ENCODE measurements at places on chromosomes 7 and 10.

GRCh38 chr10:125172694-125173093 is 12.3 kb upstream of the CTBP2 start:
- DNase-seq, result no peak

DNA sequence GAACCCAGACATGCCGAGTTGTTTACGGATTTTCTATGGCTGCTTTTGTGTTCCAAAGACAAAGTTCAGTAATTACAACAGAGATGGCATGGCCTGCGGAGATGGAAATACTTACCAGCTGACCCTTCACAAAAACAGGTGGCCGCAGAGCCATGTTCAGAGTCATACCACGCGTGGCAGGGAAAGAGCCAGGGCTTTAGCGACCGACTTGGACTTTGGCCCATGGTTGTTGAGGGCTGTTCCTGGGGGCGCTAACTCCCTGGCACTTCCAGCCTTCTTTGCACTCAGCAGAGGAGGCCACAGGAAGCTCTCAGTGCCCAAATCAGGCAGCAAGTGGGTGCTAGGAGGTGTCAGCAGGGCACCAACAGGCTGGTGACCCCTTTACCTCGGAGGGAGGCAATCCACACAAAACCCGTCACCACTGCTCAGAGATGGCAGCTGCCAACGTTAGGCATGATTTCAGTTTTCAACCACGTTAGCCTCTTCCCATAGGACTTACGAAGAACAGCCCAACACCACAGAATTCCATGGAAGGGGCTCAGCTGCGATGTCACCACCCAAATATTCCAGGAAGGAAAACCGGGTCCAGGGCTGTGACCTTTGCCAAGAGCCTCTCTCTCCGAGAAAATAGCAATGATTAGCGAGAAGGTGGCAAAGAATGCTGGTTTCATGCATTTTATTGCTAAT is 21.4 kb upstream of the CNPY1 start:
- no peak for DNase-seq

DNA sequence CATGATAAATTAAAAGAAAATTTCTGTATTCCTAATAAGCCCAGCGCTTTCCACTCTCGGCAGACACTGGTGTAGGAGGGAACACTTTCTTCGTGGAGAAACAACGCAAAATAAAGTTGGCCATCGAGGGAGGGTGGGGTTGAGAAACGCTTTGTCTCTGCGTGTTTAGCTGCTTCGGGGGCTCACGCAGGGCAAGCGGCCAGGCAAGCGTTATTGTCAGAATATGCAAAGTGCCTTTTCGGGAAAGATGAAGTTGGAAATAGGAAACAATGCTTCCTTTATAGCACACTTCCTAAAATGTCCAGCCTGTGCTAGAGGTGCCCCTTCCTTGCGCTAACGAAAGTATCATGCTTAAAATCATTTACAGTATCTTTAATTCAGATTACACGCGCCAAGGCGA is 1.9 kb upstream of the EBF3 start:
- no peak for DNase-seq

DNA sequence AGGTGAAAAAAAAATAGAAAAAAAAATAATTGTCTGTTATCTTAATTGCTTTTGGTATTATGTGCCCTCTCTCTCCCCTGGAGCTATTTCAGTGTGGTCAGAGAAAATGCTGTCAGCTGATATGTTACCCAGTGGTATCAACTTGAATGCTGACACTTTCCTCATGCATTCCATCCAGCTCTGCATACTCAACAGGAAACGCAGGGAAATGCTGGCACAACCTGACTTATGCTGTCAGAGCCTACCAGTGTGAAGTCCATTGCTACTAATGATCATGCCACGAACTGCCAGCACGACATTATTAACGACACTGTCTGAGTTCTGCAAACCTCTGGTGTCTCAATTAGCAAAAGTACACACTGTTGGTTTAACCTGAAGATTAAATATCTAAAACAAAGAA is 182.8 kb downstream of the ZWINT start:
- DNase-seq, result no peak

- no peak for DNase-seq
These were observed 39.8 kb upstream of the PCBD1 start for GRCh38 chr10:70928140-70928539.

DNA sequence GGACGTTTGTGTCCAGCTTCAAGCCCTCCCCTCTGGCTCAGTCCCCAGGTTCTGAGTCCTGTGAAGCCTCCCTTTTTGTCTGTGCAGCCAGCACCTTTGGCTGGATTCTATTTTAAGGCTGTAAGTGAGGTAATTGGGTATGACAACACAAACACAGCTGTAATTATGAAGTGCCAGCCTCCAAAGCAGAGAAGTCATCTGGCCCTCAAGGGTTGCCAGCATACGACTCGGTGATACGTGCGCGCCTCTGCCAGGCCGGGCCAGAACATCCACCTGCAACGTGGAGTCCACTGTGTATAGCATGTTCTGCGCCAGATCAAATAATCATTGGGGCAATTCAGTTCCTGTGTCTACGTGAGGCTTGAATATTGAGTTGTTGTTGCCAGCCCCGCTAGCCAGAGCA is 6.7 kb upstream of the FAM180A start:
- peak; percentile 94 for DNase-seq

GRCh38 chr7:12746211-12746610 is 58.8 kb downstream of the ARL4A start:
- no peak for DNase-seq

DNA sequence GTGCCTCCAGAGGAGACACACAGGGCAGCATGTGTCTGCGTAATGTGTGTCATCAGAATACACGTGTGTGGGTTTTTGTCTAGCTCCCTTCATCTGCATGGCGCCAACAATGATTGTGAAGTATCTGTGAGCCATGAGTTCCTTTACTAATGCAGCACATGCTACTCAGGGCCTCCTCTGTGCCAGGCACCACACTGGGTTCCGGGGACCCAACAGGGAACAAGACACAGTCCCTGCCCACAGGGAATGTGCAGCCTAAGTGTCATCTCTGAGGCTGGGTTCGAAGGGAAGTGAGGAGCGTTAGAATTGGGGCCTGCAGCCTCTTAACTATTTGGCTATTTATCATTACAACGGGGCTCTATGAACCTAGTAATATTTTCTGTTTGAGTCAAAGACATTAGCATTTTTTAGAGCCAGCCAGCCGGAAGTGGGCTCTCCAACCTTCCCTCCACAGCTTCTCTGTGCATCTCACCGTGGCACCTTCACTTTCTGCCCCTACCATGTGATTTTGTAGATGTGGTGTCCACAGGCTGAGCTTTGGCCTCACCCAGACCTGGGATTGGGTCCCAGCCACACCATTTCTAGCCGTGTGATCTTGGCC is 43.9 kb upstream of the SRGN start:
- no peak for DNase-seq

DNA sequence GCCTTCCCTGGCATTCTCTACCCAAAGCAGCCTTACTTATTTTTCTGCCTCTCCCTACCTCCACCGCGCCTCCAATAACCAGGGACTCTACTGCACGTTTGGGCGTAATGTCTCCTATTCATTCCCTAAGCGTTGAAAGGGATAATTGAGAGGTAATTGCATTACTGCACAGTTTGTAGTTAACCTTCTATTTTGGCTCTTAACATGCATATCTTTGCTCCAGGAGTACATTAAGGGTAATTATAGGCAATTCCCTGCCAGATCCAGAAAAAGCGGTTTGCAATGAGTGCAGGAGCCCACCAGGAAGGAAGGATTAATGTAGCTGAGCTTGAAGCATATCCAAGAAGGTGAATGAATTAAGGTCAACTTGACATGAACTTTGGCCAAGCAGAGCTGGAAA is 558.4 kb downstream of the TYW1 start:
- DNase-seq, result no peak

DNA sequence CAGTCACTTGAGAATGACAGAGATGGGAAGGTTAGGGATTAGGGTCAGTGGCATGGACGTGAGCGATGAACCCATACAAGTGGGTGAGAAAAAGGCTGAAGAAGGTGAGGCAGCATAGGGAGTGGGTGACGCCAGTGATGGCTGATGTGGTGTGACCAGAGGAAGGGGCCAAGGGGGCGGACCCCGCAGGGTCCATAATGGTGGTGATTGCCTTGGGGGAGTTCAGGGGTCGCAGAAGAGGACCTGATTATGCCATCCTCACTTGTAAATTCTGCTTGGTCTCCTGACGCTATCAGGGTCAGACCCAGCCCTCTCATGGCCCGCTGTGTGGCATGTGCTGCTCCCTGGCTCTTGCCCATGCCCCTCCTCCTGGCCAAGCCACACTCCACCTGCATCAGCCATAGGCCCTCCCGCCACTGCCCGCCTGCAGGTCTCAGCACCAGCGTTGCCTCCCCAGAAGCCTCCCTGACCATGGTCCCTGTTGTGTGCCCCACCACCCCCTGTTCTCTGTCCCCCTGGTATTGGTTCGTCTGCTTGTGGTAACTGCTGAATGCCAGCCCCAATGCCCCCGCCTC is 235.7 kb downstream of the EBF3 start:
- no peak for DNase-seq

GRCh38 chr10:86261470-86261869 is 105.1 kb downstream of the GRID1 start:
- no peak for DNase-seq

- DNase-seq, result no peak
These were observed 7.7 kb upstream of the GSTO1 start for GRCh38 chr10:104246976-104247375.

GRCh38 chr10:7750222-7750621 is 37.6 kb downstream of the KIN start:
- DNase-seq, result no peak

- DNase-seq, result no peak
These were observed 393.8 kb downstream of the TNS3 start for GRCh38 chr7:47188136-47188535.

- DNase-seq, result no peak
These were observed 9.5 kb downstream of the TACC2 start for GRCh38 chr10:121998462-121998861.

DNA sequence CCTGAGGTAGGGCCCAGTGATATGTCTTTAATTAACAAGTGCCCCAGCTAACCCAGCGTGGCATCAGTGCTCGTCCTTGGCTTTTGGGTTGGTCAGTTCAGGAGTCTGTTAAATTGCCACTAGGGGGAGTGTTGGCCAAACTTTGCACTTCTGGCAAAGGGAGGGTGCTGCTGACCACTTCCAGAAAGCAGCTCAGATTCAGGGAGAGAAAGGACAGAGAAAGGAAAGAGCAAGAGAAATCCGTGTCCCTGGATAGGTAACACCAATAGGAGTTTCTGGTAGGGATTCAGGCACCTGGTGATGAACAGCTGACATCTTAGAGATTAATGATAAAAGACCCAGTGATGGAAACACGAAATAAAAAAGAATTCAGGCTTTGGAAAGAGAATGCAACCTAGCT is 243.1 kb upstream of the AOAH start:
- peak; percentile 16 for DNase-seq

- DNase-seq, result no peak
These were observed 764.3 kb downstream of the SUGCT start for GRCh38 chr7:40899151-40899550.

DNA sequence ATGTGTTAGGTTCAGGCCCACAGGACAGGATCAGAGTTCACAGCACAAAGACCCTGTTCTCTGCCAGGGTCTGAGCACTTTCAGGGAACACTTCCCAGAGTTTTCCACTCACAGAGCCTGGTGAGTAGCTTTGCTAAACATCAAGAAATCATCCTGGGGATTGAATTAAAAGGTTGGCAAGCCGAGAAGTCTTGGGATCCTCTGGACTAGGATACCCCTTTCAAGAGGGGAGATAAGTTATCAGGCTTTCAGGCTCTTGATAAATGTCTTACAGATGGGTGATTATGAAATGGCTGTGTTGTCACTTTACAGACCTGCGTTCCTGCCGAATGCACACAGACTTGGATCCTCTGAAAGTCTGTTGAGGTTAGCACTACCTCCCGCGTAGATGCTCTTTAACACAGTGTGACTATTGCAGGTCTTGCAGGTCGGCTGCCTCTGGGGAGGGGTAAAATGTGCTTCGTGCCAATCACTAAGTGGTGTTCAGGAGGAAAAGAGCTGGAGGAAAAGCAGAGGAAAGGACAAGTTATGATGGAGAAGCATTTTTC is 473.5 kb upstream of the AKR1E2 start:
- no peak for DNase-seq

DNA sequence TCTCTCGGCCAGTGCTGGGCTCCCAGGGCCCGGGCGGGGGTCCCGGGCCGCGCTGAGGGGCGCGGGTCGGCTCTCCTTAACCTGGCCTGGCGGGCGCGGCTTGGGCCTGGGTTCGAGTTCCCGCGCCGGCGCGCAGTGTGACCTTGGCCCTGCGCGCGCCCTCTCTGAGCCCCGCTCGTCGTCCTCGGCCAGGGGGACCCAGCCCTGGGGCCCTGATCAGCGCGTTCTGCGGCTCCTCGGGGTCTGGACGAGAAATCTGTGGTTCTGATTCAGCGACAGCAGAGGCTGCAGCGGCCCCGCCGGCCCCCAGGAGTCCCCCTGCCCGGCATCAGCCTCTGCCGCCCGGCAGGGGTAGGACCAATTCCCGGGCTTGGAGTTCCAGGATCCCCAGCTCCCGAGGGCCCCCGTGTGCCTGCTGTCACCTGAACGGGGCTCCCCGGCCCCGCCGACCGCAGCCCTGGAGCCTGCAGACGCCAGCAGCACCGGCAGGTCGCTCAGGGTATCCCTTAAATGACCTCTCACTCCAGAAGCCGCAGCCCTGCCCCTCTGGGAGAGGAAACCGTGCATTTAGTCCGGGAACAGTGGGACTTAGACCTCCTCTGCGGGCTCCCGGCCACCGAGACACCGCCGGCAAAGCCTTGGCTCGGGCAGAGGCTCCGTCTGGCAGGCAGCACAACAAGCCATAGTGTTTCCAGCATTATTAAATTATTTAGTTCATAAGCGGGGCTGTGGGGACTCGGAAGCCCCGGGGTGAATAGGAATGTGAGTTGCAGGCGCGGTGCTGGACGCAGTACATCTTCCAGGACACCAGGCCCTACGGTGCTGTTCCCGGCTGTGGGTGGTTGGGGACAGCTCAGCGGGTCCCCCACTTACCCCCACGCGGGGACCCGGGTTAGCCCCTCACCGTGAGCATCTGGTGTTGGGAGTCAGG is 572 bp downstream of the CHST12 start:
- DNase-seq, result peak; percentile 15

Measured in NCI-H1092 (cell line).